Smooth muscle cell of the brain vasculature (primary cell): ENCODE measurements at places on chromosomes 16 and 17.

DNA sequence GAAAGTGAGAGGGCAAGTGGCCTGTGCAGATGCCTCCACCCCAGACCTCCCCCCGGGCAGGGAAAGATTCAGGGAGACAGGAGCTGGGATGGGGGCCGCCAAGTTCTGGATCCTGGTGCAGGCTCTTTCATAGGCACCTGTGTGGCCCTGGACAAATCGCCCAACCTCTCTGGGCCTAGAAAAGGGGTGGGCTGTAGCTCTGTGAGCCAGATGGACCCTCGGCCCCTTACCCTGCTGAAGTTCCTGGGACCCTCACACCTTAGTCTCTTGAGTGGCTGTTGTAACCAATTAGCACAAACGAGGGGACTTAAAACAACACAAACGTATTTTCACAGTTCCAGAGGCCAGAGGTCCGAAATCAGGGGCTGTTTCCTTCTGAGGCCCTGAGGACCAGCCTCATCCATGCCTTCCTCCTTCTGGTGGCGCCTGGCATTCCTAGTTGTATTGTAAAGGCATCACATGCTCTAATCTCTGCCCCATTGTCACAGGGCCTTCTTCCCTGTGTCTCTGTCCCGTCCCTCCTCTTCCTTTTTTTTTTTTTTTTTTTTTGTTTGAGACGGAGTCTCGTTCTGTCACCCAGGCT, 352.6 kb downstream of the SEC14L1 start:
- no peak for DNase-seq

DNA sequence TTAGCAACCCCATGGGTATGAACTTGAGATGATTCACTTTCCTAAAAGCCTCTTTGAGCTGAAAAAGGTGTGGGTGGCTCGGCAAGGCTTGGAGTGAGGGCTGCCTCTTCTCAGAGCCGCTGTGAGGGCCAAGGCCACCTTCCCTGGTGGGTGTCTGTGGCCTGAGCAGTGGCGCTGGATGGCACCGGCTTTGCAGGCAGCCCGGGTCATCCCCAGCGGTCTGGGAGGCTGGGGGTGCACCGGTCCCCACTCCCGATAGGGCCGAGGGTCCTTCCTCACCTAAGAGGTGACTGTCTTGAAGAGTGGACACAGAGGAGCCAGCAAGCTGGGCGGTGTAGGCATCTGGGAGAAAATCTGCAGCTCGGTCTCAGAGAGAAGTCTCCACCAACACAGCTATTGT, 79.2 kb upstream of the RBL2 start:
- no peak for DNase-seq

DNA sequence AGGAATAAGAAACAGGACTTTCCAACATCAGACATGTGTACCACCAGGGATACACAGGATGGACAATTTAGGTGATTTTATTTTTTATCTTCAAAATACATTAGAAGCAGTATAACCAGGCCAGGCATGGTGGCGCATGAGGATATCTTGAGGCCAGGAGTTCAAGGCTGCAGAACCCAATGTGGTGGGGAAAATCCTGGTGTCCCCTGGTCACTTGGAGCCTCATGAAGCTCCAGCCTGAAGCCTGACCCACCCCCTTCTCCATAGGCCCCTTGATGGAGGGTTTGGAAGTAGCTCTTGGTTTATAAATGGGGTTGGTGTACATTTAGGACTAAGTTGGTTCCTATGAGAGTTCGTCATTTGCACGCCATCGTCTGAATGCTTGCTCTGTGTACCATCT, 88.6 kb downstream of the MYH11 start:
- no peak for DNase-seq

DNA sequence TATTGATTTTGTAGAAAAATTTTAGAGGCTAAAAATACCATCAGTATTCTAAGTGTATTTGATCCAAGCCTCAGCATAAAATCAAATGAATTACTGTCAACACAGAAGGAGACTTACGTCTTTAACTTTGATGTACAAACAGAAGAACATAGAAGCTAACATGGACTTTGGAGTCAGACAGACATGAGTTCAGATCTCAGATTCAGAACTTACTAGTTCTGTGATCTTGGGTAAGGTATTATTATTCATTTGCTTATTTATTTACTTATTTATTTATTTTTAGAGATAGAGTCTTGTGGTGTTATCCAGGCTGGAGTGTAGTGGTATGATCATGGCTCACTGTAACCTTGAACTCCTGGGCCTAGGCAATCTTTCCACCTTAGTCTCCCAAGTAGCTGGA, 4.0 kb upstream of the SLFN12L start:
- no peak for DNase-seq

DNA sequence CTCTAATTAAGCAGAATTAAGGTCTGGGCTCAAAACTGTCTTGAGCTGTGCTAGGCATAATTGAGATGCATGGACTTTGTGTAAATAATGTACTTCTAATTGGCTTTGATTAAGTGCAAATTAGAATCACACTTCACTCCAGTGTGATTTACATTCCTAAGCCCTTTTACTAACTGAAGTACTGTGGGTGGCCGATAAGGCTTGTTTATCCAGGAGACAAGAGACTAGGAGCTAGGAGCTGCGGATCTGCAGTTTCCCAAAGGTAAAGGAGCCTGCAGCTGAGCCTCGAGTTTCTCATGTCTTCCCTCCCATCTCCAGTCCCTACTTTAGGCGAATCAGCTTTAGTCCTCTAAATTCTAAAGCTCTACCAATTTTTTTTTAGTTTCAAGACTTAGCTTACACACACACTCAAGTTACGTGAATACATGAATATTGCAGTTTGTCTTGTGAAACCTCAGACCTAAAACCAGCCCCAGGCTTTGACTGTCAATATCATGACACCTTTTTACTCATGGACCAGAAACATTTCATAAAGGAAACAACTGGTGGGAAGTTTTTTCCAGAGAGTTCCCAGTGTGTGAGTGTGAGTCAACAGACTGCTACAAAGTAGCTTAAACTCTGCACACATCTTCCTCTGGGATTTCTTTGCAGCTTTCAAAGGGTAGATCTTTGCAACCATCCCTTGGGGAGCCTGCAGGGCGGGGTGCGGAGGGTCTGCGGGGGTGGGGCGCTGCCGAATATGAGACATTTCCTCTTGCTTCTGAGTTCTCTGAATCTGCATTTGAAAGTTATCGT, 113.9 kb upstream of the TBX2 start:
- peak; percentile 79 for DNase-seq

GRCh38 chr16:27350006-27350405, 36.2 kb downstream of the IL4R start:
- no peak for DNase-seq

GRCh38 chr17:48625495-48626244, 488 bp downstream of the HOXB9 start:
- DNase-seq, result no peak

DNA sequence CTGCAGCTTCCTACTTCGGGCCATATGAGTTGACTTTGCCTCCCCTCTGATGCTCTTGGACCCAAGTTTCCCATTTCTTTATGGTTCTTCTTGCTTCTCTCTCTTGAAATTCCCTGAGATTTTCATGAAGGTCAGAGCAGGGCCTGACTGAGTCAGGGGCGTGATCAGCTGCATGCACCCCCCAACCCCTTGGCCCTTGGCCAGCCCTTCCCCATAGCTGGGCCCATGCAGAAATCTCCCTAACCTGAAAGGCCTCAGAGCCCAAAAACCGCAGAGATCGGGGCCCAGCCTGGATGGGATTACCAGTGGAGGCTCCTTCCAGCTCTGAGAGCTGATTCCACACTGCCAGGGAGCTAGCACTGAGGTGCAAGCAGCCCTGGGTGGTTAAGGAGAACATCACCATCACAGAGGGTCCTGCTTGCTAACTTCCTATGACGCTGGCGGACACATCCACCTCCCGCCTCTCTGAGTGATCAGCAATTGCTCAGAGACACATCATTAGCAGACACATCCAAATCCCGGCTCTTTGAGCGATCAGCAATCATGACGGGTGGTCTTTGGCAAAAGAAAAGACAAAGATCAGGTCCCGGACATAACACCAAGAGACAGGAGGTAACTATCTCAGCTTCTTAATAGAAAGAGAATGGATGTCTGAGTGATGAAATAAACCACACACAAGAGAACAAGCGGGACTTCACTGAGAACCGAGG, 161.5 kb downstream of the C16orf78 start:
- DNase-seq, result no peak

GRCh38 chr17:57115916-57116315, 30.9 kb downstream of the AKAP1 start:
- DNase-seq, result no peak

GRCh38 chr17:66399441-66399840, 97.0 kb downstream of the PRKCA start:
- DNase-seq, result no peak

GRCh38 chr17:41625602-41626001, 1.2 kb upstream of the KRT17 start:
- no peak for DNase-seq
